ENCODE measurements at places on chromosomes 2 and 18.
A peak's percentile ranks its signal among the peaks of the same experiment; 100 is the strongest.

GRCh38 chr2:238006510-238006909 is 39.7 kb downstream of the UBE2F start:
- no peak for DNase-seq

- DNase-seq = no peak
These were observed 16.9 kb downstream of the LDLRAD4 start for GRCh38 chr18:13235421-13235831.

DNA sequence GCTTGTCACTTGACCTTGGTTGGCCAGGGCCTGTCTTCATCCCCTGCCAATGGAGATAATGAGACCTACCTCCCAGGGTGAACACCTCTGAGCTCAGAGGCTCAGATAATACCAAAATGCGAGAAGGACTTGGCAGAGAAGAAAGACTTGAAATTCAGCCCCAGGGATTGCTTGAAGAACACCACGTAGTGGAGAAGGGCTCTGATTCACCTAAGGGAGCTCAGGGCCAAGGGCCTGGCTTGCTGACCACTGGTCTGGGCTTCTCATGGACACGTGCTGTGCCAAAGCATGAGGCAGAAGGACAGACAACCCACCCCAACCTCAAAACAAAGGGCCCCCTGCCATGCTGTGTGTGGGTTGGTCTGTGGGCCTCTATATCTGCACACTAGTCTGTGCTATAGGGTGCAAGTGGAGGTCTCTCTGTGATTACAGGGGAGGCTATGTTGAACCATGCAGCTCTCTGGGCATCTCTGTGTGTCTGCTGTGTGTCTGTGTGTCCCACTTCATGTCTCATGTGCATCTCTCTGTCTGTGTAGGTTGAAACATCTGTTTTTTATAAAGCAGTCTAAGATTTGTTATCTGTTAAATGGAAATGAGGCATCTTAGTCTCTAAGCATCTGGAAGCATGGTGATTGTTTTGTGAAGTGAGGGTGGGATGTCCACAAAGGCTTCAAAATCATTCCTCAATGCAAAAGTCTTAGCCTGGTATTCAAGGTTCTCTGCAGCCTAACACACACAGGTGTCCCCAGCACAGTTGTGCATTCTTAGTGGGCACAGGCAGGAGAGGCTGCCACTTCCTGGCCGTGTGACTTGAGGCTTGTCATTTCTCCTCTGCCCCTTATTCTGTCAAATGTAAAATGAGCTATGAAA is 61.0 kb upstream of the EPAS1 start:
- no peak for DNase-seq

- no peak for DNase-seq
These were observed 284.9 kb downstream of the INSIG2 start for GRCh38 chr2:118372886-118373830.

- no peak for DNase-seq
These were observed 54.5 kb downstream of the ACVR1 start for GRCh38 chr2:157821519-157822131.

DNA sequence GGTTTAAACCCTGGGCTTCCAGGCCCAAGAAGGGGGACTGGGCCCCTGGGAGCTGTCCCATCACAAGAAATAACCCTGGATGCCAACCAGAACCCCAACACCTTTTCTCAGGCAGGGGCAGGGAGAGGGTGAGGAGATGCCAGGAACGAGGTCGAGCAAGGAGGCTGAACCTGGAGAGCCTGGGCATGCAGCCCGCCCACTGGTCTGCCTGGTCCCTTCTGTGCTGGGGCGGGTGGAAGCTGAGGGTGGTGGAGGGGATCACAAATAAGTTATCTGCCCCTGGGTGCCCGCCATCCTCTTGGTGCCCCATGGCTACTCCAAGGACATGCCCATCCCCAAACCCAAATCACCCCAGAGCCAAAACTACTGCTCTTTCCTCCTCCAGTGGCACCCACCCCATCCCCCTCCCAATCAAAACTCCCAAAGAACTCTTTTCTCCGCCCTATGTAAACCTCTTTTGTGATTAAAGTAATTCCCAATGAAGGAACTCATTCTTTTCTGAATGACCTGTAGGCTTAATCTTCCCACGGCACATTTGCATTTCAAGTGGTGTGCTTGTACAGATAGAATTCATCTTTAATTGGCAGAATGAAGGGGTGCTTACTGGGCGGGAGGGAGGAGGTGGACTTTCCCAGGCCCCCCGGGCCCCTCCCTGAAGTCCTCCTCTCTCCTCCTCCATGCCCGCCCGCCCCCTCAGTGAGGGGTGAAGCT is 47.9 kb downstream of the EFR3B start:
- DNase-seq = no peak

DNA sequence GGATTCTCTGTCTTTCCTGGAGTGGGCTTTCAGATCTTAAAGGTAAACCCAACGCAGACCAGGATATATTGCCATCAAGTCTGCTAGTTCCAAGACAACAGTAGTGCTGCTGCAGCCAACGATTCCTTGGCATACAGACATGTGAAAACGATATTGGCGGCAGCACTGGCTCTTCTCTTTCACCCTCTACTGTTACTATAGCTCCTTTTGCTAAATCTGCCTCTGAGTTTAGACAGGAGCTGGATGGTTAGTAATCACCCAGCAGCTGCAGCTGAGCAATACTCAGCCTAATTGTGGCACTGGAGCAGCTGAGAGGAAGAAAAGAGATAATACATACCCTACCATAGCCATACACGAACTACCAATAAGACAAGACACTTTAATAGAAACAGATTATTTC is 4.0 kb downstream of the YES1 start:
- DNase-seq = peak; percentile 55

- peak; percentile 63 for DNase-seq
These were observed 26.8 kb downstream of the SMAD7 start for GRCh38 chr18:48923746-48924629.

GRCh38 chr2:1594123-1594372 is 150.3 kb downstream of the PXDN start:
- DNase-seq = no peak

GRCh38 chr2:31556940-31557339 is 23.8 kb downstream of the SRD5A2 start:
- DNase-seq = no peak

DNA sequence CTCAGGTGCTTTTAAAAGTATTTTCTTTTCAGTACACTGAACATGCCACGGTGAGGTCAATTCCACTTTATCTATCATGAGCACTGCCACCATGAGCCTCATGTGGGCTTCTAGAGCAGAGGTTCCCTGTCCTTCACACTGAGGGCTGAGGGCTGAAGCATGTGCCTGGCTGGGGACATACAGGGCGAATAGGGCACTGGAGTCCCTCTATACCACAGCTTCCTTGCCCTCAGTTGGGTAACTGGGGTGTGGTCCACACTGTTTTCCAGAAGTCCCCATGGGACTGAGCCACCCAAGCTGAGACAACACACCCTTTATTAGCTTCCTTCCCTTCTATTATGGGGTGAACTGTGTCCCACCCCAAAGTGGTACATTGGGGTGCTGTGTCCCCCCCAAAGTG is 172.2 kb upstream of the ID2 start:
- DNase-seq = no peak

DNA sequence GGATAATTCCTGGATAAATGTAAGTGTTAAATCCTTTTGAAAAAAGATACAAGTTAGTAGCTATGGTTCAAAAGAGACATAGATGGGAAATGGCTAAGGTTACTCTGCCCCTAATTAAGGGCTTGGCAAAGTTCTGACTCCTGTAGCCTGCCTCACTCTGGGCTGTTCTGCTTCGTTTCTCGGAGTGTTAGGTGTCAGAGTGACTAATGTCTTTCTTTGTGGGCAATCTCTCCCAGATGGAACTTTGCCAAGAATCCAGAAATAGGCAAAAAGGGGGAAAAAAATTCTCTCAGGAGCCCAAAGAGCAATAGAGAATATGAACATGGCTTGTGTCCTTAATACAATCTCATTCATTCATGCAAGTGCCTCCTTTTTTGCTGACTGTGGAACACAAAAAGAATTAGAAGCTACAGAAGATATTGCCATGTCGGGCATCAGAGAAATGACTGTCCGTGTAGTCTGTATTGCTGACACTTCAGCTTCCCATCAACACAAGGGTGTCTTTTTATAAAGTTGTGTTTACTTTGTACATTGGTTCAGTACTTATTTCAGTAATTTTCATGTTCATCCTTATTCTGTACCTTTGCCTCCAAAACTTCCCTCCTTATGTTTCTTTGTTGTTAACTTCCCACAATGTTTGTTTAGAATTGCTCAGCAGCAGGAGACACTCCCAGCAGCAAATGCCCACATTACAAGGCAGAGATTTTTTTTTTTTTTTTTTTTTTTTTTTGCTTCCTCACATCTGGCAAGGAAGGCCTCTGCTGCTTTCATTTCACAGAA is 134.0 kb downstream of the FTCDNL1 start:
- DNase-seq = peak; percentile 45

GRCh38 chr2:63734510-63734909 is 107.2 kb upstream of the UGP2 start:
- DNase-seq = no peak

GRCh38 chr18:48228841-48229240 is 180.3 kb downstream of the ZBTB7C start:
- no peak for DNase-seq

DNA sequence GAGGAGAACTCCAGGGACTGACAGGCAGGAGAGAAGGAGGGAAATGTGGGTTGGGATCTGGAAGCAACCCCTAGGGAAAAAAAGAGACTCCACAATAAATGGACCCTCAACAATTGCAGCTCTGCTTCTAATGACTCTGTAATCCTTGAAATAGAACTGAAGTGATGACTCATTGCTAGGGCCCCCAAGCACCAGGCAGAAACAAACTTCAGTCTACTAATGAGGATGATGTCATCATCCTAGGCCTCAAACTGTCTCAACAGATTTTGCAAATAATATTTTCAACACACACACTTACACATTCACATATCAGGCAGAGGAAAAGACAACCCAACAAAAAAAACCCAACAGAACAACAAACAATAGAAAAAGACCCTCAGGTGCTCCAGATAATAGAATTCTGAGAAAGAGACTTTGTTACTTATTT is 143.3 kb downstream of the HDAC4 start:
- DNase-seq = peak; percentile 88

- DNase-seq = peak; percentile 93
These were observed at the start of gene ANTXR1 for GRCh38 chr2:69013142-69013839. Gene ANTXR1, plus strand, starts transcription at chr2:69013179. Its CDS starts 321 bp downstream, at chr2:69013500.

GRCh38 chr2:10810202-10811161 is 2.1 kb downstream of the PDIA6 start:
- no peak for DNase-seq

DNA sequence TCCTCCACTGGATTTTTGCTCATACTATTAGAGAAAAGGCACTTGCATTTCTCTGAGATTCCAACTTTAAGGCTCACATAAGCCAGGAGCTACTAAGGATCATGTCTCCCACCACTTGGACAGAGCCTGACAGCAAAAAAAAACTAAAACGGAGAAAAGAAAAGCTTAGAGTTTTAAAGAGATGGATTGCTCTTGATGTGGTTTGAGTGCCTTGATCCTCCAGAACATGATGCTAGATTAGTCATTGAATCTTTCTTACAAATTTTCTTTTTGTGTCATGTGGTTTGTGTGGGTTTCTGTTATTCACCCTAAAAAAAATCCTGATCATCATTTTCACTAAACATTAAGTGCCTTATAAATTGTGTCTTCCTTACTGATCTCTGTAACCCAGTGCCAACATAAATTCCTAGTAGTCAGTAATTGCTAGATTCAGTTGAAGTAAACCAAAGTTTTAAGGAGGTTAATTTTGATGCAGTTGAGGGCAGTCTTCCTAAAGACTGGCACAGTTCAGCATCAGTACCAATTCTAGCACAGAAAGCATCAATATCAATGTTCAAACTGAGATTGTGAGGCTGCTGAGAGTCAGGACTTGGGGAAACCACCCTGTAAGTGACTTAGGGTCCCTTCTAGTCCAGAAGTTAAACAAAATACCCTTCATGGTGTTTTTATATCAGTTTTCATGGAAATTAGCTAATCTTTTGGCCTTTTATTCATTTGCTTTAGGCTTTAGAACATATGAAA is 206.3 kb downstream of the RAD51AP2 start:
- no peak for DNase-seq

DNA sequence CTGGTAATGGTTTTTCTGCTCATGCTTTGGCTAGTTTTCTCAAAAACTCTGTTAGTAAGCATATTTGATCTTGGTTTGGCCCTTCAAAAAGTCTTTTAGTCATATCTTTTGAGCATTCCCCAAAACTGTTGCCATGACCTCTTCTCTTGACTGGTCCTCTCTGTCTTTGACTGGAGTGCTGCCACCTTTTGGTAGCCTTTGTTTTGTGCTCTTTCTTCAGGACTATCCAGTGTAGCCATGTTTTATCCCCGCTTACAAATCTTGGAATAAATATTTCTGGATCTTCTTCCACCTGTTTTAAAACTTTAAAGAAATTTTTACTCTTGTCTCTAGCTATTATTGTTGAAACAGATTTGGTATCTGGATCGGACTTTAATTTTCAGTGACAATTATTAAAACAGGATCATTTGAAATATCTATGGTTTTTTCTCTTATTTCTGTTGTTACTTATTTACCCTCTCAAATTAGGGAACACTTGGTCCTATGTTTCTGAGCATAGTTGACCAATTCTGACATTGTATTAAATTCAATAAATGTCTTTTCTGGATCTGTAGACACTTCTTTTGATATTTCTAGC is 965 bp upstream of the ELOA2 start:
- DNase-seq = peak; percentile 47

GRCh38 chr18:10094655-10095054 is 180.8 kb downstream of the VAPA start:
- no peak for DNase-seq

DNA sequence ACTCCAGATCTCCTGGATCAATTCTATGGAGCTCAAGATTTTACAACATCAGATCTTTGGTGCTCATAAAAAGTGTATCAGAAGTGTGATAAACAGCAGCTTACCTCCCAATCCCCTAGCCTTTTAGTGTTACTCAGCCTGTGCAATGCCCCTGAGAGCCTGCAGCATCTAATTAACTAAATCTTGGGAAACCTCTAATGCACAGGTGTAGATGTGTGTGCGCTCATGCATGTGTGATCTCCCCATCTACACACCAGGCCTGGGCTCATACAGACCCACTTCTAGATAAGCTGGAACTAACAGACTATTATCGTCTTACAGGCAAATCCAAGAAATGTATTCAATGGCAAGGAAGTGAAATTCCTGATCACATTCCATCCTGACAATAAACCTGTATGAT is 7.5 kb downstream of the SUCLG1 start:
- no peak for DNase-seq

GRCh38 chr2:237297421-237298150 is 116.4 kb downstream of the COL6A3 start:
- DNase-seq = no peak

DNA sequence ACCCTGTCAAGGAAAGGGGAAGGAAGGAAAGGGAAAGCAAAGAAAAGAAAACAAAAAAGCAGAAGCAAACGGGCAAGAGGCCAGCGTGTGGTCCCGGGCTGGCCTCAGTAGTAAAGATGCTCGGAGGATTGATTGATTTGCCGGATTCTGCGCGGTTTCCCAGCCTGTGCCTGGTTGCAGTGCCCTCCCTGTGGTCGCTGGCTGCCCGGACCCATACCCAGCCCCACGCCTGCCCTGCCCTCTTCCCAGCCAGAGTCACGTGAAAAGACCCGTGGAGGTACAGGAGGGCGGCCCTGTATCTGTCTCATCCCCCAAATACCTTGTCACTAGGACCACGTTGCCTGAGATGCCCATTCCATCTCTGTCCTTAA is 55.1 kb upstream of the IMP4 start:
- DNase-seq = no peak

Data from A673 (cell line).